ENCODE measurements at places on chromosomes 3 and 15.

DNA sequence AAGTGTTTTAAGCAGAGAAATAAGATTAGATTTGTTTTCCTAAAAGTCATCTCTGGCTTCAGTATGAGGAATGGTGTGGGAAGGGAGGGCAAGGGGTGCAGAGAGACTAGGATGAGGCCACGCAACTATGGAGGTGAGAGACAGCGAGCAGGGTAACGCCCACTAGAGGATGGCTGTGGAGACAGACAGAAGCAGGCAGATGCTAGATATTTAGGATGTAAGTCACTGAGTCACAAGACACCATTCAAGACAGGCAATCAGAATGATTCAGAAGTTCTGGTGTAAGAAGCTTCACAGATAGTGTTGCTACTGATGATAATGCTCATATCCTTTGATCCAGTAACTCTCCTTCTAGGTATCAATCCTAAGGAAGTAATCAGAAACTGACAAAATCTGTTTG, 19.1 kb downstream of the HSPBAP1 start:
- DNase-seq, result no peak

GRCh38 chr15:81888748-81889484, 156.9 kb downstream of the MEX3B start:
- DNase-seq, result no peak

GRCh38 chr15:101136381-101137268, 115.2 kb downstream of the CHSY1 start:
- DNase-seq, result no peak

DNA sequence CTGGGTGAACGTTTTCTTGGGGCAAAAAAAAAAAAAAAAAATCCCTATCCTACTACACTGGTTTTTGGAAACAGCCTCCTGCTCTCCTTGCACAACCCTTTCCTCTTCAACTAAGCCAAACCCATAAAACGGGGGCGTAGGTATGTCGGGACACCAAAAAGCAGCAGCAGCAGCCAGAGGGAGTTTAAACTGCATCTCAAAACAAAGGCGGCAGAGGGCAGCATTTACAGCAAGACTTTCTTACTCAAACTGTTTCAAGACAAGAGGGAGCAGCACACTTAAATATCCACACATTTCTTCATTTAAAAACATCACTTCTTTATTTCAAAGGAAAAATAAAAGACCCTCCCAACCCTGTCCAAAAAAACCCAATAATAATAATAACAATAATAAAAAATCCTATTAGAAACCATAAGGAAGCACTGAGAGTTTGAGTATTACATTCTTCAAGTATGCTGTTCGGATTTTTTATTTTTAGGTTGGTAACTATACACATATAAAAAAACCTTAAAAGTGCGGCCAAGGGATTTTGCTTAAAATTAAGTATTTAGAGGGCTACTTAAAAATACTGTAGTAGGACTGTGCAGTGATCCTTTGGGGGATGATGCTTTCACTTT, 43.9 kb upstream of the PLXND1 start:
- DNase-seq, result peak; percentile 48

DNA sequence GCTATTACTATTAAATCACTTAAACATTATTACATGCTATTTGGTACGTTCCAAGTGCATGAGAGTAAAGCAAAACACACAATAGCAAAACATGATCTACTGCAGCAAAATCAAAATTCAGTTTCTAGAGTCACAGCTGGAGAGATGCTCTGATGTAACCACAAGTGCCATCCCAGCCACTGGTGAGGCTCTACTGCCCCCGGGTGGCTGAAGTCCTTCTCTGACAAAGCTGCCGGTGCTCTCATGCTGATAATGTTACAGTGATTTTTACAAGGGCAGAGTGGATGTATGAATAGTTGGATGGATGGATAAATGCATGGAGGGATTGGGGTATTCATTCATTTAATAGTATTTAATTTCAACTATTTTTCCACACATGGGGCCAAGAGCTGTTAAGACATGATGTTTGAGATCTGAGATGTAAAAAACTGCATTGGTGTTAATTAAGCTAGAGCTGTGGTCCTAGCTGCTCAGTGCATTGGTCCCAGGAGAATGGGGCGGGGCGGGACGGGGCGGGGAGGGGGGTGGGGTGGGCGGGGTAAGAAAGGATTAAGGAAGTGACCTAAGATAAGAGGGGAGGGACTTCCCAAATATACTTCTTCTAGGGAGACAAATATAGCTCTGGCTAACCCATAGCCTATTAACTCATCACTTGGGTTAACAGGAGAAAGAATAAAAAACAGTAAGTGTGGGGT, 5.3 kb upstream of the SPESP1 start:
- peak; percentile 44 for DNase-seq

GRCh38 chr3:195838714-195839113, 27.0 kb upstream of the MUC4 start:
- no peak for DNase-seq

GRCh38 chr15:100740138-100740537, 137.7 kb downstream of the ASB7 start:
- DNase-seq, result no peak

DNA sequence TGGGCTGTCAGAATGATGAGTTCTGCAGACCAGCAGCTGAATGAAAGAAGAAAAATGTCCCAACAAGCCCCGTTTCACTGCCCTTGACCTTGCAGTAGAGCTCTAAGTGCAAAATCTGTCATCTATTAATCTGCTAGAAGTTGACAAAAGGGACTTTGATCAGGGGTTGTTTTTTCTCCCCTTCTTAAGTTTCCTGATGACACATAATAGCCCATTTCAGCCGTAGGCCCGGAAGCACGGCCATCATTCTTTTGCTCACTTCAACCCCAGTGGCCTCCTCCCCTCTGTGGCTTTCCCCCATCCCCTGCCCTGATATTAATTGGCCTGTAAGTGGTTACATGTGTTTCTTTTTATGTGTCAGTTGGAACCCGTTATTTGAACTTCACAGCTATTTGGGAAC, 298.9 kb downstream of the RPLP1 start:
- DNase-seq, result no peak

- no peak for DNase-seq
Observed at GRCh38 chr3:167657684-167658225, 4.0 kb upstream of the WDR49 start.

GRCh38 chr3:50571486-50571885, 2.2 kb downstream of the HEMK1 start:
- no peak for DNase-seq

DNA sequence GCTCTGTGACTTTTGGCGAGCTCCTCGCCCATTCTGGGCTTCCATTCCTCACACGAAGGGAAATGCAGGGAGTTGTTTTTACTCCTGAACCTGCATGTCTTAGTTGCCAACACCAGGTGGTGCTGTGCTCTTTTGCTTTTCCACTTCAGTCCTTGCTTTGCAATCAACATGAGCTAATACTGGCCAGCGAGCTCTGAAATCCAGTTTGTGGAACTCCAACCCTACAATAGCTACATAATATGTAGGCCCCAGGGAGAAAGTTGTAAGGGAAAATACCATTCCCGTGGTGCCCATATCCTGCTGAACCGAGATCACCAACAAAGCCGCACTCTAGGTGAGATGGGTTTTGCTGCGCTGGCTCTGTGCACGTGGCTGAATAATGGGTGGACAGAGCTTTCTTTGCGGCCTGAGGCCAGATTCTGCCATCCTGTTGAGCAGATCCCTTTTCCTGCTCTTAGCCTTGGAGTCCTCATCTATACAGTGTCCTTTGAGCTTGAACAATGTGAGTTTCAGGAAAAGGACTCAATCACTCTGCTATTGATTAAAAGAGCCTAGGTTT, 25.0 kb downstream of the LSM3 start:
- DNase-seq, result peak; percentile 64

- no peak for DNase-seq
Observed at GRCh38 chr3:154582501-154582900, 152.5 kb upstream of the GPR149 start.

DNA sequence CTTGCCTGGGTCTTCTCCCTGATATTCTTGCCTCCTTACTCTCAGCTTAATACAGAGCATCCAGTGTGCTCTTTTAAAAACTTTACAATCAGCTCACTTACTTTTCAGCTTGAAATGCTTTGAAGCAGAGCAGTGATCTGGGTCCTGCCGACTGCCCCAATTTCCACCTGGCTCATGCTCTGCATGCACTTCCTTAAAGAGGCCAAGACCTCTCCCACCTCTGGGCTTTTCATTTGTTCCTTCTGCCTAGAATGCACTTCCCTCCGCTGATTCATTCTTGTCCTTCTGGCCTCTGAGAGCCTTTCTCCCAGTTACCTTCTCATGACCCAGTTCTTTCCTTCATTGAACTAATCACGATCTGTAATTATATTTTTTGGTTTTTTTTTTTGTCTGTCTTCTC, 1.9 kb upstream of the CCNDBP1 start:
- DNase-seq, result no peak

- no peak for DNase-seq
Observed at GRCh38 chr3:123353227-123353849, 95.6 kb downstream of the ADCY5 start.

- DNase-seq, result peak; percentile 45
Observed at GRCh38 chr15:101255615-101256241, 3.9 kb upstream of the CHSY1 start.

DNA sequence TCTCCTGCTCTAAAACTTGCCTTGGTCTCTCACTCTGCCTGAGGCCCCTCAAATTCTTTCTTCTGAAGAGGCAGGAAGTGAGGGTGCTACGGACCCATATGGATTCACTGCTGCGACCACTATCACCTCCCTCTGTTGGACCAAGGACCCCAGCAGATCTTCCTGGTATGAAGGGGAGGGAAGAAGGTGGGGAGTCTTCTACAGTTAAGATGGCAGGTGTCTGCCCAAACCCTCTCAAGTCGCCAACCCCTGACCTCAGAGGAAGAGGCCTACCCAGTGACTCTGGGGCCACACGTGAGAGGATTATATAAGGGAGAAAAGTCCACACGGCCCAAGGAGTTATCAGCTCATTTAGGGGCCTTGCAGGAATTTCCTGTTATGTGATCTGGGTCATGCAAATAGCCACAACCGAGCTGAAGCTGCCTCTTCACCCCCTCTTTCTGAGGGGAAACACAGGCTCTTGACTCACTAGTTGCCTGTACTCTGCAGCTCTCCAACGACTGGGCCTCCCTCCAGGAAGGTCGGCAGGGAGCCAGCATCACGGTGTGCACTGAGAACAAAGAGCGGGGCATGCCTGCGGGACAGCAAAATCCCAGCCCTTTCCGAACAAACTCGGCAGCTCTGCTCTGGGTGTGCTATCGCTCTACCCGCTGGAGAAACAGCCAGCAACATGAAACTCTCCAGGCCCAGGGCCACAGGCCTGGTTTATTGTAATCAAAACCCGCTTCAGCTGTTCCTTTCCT, 116.0 kb downstream of the XXYLT1 start:
- peak; percentile 91 for DNase-seq

DNA sequence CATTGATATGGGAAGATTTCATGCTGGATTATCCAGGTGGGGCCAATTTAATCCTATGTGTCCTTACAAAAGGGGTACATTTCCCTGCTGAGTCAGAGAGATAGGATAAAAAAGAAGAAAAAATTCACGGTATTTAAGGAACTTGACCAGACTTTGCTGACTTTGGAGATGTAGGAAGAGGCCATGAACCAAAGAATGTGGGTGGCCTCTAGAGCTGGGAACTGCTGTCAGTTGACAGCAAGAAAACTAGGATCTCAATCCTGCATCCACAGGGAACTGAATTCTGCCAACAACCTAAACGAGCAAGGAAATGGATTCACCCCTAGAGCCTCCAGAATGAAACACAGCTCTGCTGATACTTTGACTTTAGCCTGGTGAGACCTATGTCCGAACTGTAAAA, 148.1 kb upstream of the SLC24A5 start:
- DNase-seq, result no peak

DNA sequence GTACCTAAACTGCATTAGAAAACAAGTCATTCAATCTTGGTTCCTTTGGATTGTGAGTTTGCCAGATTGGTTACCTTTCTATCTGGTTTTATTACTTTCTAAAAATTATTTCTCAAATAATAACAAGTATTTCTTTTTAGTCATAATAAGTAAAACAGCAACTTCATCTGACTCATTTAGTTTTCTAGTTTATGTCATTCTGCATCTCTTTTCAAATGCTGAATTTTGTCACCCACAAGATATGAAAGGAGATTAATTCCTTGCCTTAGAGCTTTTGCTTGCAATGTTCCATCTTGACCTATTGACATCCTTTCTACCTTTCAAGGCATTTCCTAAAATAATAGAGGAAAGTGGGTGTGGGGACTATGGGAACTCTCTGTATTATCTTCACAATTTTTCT, 253.6 kb upstream of the PEX5L start:
- DNase-seq, result no peak

GRCh38 chr3:61158667-61159066, 92.6 kb downstream of the FHIT start:
- no peak for DNase-seq

GRCh38 chr3:32261545-32261944, 23.1 kb downstream of the CMTM8 start:
- no peak for DNase-seq

- no peak for DNase-seq
Observed at GRCh38 chr3:115681736-115682135, 58.4 kb downstream of the GAP43 start.

DNA sequence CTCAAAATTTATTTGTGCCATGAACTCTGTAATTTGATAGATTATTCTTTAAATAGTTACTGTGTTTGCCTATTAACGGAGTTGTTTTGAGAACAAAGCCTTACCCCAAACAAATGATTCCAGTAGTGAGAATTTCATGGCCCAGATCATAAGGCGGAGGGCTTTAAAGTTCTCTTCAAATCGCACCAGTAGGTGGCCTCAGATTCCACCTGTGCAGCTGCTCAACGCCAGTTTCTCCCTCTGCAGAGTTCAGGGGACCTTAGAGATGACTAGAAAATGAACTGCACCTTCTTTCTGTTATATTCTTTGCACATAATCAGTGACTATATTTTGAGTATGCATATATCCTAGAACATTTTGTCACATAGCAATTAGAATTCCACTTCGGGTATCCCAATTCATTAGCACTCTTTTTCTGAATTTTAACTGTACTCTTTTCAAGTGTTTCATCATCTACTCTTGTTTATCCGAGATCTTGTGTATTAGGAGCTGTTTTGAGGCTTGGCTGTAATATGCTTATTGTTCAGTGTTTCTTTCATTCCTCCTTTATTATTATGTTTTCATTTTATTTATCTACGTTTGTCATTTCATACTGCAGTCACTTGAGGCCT, 232.6 kb upstream of the CHRM5 start:
- DNase-seq, result peak; percentile 13

GRCh38 chr3:143123353-143123984, 3.9 kb downstream of the CHST2 start:
- no peak for DNase-seq

DNA sequence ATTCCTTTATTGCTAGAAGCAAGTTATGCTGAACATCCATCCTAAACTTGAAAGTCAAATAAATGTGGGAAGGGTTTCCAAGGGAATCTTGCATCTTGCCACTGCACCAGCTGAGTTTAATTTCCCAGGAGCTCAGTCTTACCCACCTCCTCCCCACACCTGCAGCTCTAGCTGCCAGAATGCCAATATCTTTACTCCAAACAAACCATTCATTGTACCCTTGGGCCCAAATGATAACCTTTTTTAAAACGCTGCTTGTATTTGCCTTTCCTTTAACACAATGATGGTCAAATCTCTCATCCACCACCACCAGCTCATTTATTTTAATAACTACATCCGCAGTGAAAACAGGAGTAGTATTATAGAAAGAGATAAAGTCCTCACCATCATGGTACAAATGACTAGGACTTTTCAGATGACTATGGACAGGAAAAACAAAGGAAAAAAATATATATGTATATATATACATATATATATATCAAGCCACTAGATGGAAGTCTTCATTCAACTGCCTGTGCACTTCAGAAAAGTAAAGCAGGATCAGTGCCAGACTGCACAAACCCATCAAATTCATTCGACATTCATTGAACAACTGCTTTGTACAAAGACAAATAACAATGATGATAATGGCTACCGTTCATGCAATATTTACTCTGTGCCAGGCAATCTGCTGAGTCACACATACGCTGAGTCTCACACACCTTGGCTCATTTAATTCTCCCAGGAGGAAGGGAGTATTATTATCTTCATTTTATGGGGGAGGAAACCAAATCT, 44.0 kb downstream of the BFSP2 start:
- peak; percentile 44 for DNase-seq

All from HepG2 (cell line).